Activated T-cell treated with anti-CD3 and anti-CD28 coated beads for 4 hours (primary cell): ENCODE measurements at places on chromosomes 7 and 10.

- peak; percentile 63 for DNase-seq
Observed at GRCh38 chr7:157851501-157852067, 514.8 kb downstream of the DNAJB6 start.

DNA sequence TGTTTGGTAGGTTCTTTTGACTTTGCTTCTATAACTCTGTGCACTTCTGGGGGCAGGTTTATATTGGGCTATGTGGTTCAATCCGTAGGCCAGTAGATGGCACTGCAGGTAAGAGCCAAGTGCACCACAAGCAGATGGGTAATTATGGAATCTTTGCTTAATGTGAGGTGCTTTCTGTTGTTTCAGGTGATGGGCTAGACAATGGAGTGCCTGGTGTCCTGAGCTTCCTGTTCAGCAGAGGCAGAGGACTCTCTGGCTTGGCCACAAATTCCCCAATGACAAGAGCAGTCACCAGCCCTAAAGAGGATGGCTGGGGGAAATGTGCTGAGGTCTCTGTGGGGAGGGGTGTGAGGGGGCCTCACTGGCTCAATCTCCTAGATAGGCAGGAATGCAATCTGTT lies 455.0 kb downstream of the CCSER2 start:
- DNase-seq, result no peak

- DNase-seq, result no peak
Observed at GRCh38 chr10:78175444-78176015, 141.9 kb downstream of the RPS24 start.

GRCh38 chr10:51789903-51790302 lies 90.5 kb upstream of the CSTF2T start:
- DNase-seq, result no peak

DNA sequence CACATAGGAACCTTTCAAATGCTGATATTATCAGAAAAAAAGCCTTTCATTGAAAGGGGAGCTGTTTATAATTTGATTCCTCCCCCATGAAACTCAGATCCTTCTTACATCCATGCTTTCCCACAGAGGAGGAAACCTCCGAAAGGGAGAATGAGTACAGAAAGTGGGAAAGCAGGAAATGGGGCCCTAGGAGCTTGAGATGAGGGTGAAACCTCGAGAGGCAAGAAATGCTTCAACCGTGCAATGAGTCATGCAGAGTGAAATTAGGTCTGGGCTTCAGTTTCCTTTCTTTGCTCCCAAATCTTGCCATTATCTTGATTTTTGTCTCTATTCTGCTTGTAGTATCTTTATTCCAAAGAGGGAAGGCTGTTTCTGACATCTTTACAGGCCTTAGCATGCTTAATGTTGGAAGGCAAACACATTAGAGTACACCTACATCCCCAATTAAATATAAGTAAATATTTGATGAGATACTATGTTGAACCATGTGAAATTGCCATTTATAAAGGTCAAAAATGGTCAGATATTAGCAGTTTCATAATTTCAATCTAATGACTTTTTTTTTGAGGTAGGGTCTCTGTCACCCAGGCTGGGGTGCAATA lies 79.1 kb downstream of the NAMPT start:
- DNase-seq, result no peak

GRCh38 chr7:44887293-44887692 lies 2.0 kb upstream of the PURB start:
- no peak for DNase-seq

DNA sequence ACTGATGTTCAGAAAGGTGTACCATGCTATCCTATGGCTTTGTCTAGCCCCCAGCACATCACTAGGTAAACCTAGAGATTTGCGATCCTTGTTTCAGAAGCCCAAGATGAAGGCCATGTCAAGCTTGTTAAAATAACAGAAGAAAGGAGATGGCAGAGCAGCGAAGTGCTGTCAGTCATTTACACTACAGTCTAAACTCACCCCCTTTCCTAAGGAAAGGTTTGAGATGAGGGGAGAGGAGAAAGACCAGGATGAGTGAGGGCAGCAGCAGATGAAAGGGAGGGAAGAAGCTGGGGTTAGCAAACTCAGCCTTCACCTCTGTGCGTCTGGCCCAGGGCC lies 74.8 kb downstream of the PROSER2 start:
- no peak for DNase-seq

- no peak for DNase-seq
Observed at GRCh38 chr10:10293481-10293951, 724.2 kb upstream of the CELF2 start.

DNA sequence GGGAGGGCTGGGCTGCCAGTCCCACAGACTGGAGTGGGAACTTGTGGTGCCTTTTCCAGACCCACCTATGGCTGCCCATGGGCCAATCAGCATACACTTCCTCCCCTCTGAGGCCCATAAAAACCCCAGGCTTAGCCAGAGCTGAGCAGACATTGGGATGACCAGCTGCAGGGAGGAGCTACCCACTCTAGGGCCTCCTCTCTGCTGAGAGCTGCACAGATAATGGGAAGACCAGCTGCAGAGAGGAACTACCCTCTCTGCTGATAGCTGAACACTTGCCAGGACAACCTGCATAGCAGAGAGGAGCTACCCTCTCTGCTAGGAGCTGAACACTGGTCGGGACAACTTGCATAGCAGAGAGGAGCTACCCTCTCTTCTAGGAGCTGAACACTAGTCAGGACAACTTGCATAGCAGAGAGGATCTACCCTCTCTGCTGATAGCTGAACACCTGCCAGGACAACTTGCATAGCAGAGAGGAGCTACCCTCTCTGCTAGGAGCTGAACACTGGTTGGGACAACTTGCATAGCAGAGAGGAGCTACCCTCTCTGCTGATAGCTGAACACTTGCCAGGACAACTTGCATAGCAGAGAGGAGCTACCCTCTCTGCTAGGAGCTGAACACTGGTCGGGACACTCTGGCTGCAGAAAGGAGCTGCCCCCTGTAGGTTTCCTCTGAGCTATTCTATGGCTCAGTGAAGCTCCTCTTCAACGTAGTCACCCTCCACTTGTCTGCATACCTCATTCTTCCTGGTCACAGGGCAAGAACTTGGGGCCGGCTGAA lies 88.3 kb upstream of the CACUL1 start:
- DNase-seq, result no peak

GRCh38 chr10:22253580-22253882 lies 35.7 kb upstream of the EBLN1 start:
- peak; percentile 24 for DNase-seq

DNA sequence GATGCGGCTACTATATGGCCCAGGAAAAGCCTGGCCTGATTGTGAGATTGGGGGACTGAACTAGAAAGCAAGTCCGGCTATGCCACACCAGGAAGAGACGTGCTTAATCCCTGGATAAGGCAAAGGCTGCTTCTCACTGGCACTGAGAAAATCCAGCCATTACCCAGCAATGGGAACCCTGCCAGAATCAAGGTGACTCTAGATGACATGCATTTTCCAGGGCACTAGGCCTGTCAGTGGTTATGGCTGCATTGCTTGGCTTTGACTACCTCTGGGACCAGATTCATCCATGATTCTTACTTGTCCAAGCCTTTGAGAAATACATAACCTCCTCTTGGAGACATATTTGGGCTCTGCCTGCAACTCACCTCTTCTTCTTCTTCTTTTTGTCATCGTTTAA lies 317.2 kb downstream of the GRID1 start:
- no peak for DNase-seq

GRCh38 chr10:63684257-63684936 lies 163.2 kb downstream of the REEP3 start:
- no peak for DNase-seq

DNA sequence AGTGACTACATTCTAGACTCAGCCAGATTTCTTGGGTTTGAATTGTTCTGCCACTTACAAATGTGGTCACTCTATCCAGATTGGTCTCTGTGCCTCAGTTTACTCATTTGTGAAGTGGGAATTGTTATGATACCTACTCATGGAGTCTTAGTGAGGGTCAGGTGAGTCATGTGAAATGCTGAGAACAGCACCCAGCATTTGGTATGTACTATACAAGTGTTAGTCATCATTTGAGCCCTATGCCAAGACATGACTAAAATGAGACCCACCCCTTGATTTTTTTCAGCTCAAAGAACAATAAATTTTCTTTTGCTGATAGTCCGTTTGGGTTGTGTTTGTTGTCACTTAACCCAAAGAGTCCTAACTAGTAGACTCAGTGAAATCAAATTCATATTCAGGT lies 92.8 kb downstream of the CHN2 start:
- no peak for DNase-seq
